ENCODE measurements at places on chromosomes 4 and X. TPM values are rescaled to one million over a fixed set of nuclear protein-coding genes. Genes with fewer than 3 reads are reported as not detected.

EOLA2 gene
- 20.0 TPM for total RNA-seq

CHRNA9 gene
- total RNA-seq = not detected

ABCG2 gene
- total RNA-seq = 0.06 TPM

RTL5 gene
- total RNA-seq = 3.9 TPM

GEMIN8 gene
- 38.7 TPM for total RNA-seq

SLC25A43 gene
- total RNA-seq = 17.2 TPM

OCRL gene
- 13.5 TPM for total RNA-seq

DGKK gene
- not detected for total RNA-seq

FAM47A gene
- total RNA-seq = not detected

TMSB15C gene
- total RNA-seq = 0.73 TPM

Data from cardiac ventricle fibroblast (primary cell).